ENCODE measurements at places on chromosomes 6 and 20.

DNA sequence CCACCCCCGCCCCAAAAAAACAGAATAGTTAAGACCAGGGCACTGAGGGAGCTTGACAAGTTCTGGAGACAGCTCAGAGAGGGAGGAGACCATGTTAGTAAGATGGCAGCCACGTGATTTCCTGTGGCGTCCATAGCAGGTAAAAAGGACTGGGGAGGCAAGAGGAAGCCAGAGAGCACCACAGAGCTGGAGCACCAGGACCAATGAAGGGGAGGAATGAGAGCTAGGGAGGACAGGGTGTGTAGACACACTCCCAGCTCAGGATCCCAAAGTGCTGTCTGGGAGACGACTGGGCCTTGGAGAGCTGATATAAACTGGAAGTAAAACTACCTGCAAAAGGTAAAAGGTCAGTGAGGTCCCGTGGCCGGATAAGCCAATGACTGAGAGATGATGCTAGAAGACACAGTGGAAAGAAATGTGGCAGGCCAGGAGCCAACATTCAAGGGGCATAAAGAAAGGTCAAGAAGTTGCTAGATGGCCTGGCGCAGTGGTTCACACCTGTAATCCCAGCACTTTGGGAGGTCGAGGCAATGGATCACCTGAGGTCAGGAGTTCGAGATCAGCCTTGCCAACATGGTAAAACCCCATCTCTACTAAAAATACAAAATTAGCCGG is 39.0 kb downstream of the SLC23A2 start:
- no peak for DNase-seq

DNA sequence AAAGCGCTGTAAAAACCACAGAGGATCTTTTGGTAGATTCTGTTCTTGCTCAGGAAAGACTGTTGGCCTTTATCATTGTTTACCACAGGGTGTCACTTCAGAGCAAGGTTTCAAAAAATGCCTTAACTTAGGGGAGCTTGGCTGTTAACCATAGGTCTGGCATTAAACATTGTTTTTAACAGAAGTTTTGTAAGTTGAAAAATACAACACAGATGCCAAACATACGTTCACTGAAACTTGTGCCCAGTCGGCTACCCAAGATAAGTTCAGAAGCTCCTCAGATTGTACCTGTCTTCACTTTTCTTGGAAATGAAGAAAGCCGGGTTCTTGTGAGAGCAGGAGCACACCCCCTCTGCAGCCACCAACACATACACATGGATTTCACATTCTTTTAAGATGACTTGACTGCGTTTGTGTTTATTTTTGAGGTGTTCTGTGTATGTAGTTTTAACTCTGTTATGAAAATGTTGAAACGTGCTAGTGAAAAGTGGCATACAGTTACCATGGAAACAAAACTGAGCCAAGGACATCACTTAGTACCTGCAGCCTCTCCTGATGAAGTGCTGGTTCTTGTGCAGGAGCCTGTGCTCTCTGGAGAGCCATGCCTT is 64.9 kb downstream of the SYCP2L start:
- DNase-seq = peak; percentile 39

GRCh38 chr6:132382630-132383175 is 18.6 kb downstream of the MOXD1 start:
- no peak for DNase-seq

DNA sequence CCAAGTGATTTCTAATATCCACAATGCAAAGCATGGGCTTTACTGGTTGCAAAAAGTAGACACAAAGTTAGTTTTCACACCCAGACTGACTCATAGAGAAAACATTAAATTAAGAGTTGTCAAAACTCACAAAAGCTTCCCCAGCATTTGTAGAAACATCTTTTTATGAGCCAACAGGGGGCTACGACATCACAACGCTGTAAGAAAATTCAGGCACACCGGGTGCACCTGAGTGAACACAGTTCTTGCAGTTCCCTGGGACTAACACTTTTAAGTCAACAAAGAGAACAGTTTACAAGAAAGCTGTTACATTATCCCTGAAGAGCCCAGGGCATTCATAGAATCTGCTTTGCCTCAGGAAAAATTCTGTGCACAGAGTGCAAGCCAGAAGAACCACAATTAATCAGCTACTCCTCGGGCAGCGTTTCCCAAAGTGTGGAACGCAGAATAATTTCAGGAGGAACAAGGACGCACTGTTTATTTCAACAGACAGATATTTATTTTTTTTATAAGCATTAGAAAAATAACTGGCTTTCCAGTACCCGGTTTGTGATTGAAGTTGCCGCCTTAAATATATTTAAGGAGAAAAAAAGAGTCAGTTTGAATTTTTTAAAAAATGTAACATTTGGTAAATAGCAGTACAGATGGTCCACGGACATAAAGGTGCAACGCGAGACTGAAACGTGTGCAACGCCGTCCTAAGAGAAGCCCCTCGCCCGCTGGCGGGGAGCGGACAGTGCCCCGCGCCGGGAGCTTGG is 1.2 kb downstream of the NCOA5 start:
- DNase-seq = no peak

- no peak for DNase-seq
Measured at GRCh38 chr6:156695742-156696141, 81.4 kb upstream of the ARID1B start.

DNA sequence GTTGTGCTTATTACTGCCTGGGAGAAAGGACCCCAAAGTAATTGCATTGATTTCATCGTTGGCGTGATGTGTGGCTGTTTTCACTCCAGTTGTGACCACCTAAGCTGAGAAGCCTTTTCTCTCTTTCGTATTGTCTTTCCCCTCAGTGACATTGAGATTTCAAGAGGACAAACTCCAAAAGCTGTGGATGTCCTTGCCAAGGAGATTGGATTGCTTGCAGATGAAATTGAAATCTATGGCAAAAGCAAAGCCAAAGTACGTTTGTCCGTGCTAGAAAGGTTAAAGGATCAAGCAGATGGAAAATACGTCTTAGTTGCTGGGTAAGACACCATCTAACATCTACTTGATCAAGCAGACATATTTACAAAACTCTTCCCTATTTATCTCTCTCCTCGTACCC is 60.5 kb downstream of the MTHFD1L start:
- no peak for DNase-seq

GRCh38 chr20:20003031-20003954 is 13.9 kb upstream of the NAA20 start:
- peak; percentile 48 for DNase-seq

GRCh38 chr20:37352608-37352980 is 6.7 kb downstream of the SRC start:
- no peak for DNase-seq
